ENCODE measurements at places on chromosomes 2 and 18. TPM values are rescaled to one million over a fixed set of nuclear protein-coding genes. Genes with fewer than 3 reads are reported as not detected.

TDRD15 gene
- total RNA-seq, result not detected

SLC8A1 gene
- total RNA-seq, result 9.3 TPM

GRCh38 chr18:12842459-12843380 is 41.3 kb downstream of the PTPN2 start:
- H3K4me1 ChIP-seq, result peaks cover 23% of the 10 kb centered on the region
- DNase-seq, result no peak
- no peaks in the 10 kb centered on the region for H3K27me3 ChIP-seq

DNA sequence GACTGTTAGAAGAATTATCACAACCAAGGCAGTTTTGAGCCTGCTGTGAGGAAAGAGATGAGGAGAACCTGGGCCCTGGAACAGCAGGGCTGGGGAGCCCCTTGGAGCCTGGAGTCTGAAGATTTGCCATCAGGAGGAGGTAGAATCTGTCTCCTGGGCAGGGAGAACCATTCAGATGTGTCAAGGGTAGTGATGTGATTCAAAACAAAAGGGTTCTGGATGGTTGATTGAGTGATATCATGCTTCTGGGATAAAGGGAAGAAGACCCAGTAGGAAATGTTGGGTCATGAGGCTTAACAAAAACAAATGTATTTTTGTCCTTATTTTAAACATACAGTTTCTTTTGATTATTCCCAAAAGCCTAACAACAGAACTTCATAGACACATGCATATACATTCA is 28.6 kb downstream of the RNF144A start:
- H3K4me1 ChIP-seq, result peaks cover 10% of the 10 kb centered on the region
- H3K4me3 ChIP-seq, result no peak overlapping the region
- no peaks in the 10 kb centered on the region for H3K27me3 ChIP-seq
- H3K27ac ChIP-seq, result no peak overlapping the region
- H3K36me3 ChIP-seq, result no peaks in the 10 kb centered on the region

DNA sequence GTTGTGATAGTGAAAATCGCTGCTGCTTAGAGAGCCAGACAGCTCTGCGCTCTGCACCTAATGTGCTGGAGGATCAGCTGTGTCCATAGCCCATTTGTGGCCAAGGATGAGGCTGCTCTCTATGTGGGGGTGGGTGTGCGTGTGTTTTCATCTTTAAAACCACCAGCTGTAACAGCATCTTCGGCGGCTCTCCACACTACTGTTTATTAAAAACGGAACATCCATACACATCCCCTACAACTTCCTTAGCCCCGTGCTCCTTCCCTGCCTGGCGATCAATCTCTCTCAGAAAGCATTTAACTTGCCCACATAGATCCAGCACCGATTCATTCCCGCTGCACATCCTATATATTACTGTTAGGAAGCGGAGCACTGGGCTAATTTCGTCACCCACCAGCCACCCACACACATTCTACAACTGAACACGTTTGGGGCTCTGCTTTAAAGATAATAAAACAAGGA is 1.6 kb downstream of the CELF4 start:
- no peak overlapping the region for H3K4me3 ChIP-seq
- H3K27me3 ChIP-seq, result peaks cover 11% of the 10 kb centered on the region
- DNase-seq, result no peak
- no peaks in the 10 kb centered on the region for H3K36me3 ChIP-seq
- no peak overlapping the region for H3K27ac ChIP-seq
